ENCODE measurements at places on chromosomes 3 and 15. TPM values are rescaled to one million over a fixed set of nuclear protein-coding genes. Genes with fewer than 3 reads are reported as not detected.

DNA sequence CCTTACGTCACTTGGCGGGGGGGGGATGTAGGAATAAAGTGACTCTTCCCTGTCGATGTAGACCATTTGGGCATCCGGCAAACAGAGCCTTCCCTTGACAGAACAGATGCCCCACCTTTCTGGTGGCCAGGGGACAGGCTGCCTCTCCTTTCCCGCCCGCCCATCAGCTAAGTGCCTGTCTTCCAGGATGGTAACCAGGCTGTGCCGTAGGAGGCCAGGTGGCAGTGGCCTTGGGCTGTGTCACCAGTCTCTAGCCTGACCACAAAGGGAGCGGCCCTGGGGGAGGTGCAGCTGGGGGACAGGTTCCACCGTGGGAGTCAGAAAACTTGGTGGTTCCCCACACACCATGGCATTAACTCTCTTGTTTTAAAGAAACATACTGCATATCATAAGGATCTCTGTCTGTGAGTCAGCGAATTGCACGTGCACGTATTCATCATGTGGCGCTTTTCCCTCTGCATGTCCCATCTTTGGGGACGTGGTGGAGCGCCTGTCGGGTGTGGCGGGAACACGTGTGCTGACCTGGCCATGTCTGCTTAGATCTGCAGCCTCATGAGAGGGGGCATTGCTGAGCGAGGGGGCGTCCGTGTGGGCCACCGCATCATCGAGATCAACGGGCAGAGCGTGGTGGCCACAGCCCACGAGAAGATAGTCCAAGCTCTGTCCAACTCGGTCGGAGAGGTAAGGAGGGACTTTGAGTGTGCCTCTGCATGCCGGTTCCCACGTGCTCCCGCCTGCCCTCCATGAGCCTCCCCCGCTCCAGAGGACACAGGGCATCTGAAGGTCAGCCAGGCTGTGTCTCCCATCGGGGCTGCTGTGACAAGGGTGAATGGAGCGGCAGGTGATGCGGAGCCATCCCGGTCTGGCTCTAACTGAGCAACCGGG is 156.0 kb downstream of the NSMCE3 start:
- no peak for DNase-seq

- no peak for DNase-seq
Measured at GRCh38 chr3:125513490-125514115, 6.4 kb downstream of the SNX4 start.

DNA sequence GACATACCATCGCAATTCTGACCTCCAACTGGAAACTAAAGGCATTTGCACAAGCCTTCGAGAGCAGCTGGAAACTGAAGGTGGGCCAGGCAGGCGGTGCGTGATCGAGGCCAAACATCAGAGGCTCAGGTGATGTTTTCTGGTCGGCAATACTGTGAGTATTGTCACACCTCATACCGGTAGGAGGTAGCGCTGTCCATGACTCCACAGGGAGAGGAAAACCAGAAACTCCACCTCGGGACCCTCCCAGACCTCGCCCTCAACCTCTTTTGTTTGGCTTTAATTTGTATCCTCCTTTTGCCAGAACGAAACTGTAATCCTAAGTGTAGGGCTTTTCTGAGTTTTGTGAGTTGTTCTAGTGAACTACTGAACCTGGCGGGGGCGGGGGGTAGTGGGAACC is 43.6 kb downstream of the LDHAL6B start:
- DNase-seq: no peak

GRCh38 chr3:116164039-116164438 is 281.2 kb downstream of the LSAMP start:
- no peak for DNase-seq

DNA sequence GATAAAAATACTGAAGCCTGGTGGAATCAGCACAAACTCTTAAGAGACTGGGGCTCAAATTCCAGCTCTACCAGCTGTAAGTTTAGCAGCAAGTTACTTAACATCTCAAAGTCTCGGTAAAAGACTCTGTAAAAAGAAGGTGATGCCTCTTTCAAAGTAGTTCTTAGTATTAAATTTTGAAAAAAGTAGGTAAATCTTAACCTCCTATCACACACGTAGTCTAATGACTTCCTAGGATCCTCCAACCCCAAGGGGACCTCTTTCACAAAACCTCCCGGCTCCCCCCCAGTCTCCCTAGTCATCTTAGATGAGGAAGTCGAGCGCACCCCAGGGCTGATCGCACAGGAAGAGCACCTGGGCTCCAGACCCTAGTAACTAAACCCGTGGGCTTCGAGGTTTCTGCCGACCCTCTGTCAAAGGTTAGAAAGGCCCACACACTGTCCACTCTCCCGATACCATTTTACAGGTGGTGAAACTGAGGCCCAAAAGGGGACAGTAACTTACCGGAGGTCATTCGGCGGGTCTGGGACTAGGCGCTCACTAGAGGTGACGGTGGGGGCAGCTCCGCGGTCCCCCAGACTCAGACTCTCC is 427 bp downstream of the MBD4 start:
- DNase-seq: peak; percentile 86

GRCh38 chr3:58012302-58012701 is 4.1 kb downstream of the FLNB start:
- no peak for DNase-seq

GRCh38 chr3:116977441-116977840 is 267.9 kb downstream of the TUSC7 start:
- no peak for DNase-seq

- DNase-seq: no peak
Measured at GRCh38 chr15:88166082-88166993, 90.2 kb downstream of the NTRK3 start.

ARL6IP5 gene
- total RNA-seq: 79.9 TPM
